Activated CD4-positive, alpha-beta T cell treated with anti-CD3 and anti-CD28 coated beads, Interleukin-2, amount 50 U/mL, for 48 hours (primary cell): ENCODE measurements at places on chromosomes 7 and 10.
A peak's percentile ranks its signal among the peaks of the same experiment; 100 is the strongest.

DNA sequence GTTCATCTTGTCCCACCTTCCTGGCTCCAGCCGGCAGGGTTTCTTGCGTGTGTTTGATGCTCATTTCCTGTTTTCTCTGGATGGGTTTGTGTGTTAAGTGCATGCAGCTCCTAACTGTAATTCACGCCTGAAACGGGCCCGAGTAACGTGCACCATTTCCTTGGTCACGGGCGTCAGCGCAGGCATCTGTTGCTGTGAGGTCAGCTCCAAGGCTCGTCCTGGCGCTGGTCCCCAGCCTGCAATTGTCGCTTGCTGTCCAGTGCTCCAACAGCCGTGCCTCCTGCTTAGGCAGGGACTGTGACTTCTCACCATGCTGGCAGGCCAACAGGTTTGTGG, 201.1 kb downstream of the GLRX3 start:
- no peak for DNase-seq

DNA sequence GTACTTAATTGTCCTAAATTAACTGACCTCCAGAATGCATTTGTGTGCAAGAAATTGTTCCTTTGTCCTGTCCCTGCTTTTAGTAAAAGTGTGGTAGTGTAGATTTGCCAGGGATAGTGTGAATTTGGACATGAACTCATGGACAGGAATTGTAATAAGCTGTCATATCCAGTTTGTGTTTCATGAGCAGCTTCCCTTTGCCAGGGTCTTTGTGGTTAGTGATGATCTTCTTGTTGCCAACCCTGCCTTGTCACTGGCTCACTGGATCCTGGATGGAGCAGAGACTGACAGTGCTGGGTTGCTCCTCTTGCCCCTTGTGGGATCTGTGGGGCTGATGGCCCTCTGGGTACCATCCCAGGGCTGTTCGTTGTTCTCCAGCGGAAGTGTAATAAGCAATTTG, 110.1 kb downstream of the CCNY start:
- DNase-seq = no peak

DNA sequence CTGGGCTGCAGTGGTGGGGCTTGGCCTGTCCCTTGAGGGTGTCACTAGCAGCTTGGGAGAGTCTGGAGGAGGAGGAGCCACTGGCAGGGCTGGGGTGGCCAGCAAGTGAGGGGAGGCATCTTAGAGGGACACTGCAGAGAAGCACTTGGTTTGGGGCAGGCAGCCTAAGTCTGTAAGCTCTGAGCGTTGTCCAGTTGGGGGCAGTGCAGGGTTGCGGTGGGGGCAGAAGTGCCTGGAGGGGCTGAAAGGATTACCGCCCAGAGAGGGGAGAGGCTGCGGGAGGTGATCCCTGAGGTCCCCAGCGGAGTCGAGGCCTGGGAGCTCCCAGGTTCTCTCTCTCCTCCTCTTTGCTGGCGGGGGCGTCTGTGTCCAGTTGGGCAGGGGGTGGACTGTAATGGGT, 7.4 kb downstream of the ADCYAP1R1 start:
- no peak for DNase-seq

DNA sequence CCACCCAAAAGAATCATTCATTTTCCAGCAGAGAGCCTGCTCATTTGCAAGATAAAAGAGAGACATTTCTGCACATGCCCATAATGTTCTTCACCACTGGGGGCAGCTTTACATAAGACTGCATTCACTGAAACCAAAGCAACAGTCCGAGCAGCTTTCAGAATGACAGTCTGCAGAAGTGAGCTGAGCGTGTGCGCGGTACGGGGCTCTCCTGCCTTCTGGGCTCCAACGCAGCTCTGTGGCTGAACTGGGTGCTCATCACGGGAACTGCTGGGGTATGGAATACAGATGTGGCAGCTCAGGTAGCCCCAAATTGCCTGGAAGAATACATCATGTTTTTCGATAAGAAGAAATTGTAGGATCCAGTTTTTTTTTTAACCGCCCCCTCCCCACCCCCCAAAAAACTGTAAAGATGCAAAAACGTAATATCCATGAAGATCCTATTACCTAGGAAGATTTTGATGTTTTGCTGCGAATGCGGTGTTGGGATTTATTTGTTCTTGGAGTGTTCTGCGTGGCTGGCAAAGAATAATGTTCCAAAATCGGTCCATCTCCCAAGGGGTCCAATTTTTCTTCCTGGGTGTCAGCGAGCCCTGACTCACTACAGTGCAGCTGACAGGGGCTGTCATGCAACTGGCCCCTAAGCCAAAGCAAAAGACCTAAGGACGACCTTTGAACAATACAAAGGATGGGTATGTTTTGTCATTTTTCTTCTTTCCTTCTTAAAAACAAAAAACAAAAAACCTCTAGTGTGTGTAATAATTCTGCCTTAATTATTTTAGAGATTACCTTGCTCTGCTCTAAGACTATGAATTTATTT, at the start of gene LRRTM3:
Gene LRRTM3, plus strand, starts transcription at position 141 of the 820 bp plus-strand sequence.
- peak; percentile 3 for DNase-seq

DNA sequence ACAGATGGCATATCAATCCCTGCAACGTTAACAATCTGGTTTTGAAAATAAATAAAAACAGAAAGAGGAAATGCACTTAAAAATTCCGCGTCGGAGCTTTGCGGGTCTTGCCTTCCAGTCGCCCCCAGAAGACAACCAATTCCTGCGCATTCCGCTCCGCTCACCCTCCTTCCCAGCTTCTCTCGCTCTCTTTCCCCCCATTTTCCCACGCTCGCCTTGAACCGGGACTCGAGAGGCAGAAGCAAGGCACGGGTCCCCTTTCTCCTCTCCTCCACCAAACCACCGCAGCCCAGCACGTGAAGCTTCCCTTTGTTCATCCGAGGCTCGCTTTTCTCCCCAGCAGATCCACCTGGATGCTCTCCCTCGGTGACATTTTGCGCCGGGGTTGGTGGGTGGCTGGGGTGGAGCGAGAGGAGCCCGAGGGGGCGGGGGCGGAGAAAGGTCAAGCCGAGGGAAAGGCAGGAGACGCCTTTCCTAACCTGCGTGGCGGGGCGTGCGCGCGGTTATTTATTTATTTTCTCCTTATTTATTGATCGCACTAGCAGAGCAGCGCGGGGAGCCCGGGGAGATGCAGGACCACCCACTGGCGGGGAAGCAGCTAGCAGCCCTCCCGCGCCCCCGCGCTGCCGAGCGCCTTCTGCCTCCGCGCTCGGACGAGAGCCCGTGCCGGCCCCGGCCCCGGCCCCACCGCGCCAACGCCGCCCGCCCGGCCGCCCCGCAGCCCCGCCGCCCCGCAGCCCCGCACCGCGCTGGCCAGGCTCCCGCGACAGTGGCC, at the start of gene KCND2:
Gene KCND2, plus strand, starts transcription at position 475 of the 775 bp plus-strand sequence.
- DNase-seq = no peak

GRCh38 chr7:156556083-156556482, 84.5 kb upstream of the RNF32 start:
- no peak for DNase-seq

DNA sequence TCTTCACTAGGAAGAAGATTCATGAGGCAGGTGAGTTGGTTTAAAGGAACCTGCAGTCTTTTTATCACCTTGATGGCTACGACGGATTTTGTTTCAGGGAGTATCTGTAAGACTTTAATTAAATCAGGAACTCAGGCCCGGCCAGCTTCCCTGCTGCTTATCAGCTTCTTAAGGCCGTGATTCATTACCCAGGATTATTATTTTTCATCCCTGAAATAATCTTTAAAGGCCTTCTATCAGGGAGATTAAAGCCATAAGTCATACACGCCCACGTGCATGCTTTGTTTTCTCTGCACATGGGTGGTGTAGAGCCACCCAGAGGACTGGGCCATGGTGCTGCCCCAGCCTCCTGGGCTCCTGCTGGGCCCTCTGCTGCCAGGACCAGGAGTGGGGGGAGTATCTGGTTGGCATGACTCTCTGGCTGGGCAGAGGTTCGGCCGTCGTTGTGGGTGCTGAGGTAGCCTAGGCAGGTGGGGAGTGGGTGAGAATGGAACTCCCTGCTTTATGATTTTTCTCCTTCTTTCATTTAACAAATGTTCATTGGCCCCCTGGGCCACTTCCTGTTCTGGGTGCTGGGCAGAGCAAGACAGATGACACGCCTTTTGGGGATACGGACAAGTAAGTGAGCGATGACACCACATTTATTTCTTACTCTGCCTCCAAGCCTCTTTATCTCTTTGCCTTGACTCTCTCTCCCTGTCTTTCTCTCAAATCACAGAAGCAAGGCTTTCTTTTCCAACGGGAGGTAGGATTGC, 39.0 kb upstream of the PCBD1 start:
- no peak for DNase-seq

DNA sequence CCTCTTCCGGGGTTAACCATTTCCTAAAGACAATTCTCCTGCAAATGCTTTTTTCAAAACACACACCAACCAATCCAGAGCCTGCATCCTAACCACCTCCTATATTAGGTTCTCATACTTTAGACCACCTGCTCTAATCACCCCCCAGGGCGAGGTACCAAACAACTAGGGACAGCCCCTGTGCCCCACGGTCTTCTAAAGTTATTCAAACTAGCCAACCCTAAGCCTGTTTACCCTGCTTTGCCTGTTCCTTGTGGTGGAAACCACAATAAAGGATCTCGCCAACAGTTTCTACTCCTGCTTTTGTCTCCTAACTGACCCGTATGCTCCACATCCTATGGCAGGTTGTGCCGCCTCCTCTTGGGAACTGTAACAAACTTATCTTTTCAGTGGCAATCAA, 21.1 kb downstream of the SP4 start:
- no peak for DNase-seq

DNA sequence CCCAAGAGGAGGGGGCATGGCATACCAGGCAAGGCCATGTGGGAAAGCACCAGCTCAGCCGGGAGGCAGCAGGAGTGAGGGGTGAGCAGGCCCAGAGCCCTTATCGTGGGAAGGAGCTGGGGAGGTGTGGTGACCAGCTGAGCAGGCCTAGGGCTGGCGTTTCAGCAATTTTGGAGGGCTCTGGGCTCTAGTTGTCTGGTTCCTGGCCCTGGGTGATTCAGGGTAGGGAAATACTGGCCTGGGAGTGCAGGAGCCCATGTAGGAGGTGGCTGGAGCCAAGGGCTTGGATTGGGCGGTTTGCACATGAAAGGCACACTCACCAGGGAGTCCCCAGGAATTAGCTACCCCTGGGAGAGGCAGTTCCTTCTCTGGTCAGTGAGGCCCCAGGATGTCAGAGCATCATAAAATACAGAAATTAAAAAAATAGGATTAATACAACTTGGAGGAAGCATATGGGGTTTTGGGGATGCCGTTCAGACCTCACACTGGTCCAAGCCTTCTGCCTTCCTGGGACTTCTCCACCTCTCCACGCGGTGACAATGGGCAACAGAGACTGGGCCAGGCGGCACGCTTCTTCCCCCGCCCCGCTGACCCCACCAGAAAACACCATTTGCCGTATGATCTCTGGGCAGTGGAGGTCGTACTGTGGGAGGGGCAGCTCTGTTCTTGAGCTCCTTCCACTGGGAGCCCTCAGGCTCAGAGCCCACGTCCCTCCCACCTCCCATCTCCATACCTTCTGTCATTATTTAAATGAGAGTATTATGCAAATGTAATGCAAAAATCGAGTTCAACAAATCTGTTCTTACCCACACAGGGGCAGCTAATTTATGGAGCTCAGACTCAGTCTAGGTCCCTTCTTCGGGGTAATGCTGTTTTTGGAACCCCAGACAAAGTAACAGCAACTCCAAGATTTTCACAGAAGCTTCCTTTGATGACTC, 133.0 kb upstream of the FAM20C start:
- DNase-seq = no peak

DNA sequence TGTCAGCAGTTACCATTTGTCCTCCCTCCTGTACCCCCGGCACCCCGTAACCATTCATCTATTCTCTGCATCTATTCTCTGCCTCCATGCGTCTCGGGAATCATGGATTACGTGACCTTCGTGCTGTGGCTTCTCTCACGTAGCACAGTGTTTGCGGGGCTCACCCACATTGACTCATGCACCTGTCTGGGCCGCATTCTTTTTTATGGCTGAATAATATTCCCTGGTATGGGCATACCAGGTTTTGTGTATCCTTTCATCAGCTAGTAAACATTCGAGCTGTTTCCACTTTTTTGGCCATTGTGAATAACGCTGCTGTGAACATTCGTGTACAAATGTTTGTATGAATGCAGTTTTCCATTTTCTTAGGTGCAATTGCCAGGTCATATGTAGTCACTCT, 17.7 kb downstream of the CUX1 start:
- no peak for DNase-seq

- DNase-seq = no peak
Measured at GRCh38 chr7:91266689-91267090, 2.5 kb downstream of the FZD1 start.

GRCh38 chr7:132471515-132471914, 104.8 kb downstream of the PLXNA4 start:
- no peak for DNase-seq

GRCh38 chr10:22183771-22184461, 33.9 kb downstream of the EBLN1 start:
- no peak for DNase-seq

GRCh38 chr10:122546242-122546641, 14.3 kb upstream of the DMBT1 start:
- no peak for DNase-seq

DNA sequence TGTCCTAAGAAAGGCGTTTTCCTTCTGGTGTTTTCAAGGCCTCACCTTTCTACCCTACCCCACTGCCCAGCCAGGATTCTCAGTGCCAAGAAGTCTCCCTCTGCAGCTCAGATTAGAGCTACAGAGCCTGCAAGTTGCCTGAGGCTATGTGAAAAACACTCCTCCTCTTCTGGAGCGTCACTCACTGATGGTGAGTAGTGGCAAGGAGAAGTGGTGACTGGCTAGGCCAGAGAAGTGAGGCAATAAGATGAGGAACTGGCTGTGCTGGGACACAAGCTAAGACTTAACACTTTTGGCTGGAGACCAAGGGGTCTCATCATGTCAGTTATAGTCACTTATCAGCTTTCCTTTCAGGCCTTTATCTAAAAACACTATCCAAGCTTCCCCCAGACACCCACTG, 86.7 kb upstream of the PRKAR2B start:
- no peak for DNase-seq

- DNase-seq = no peak
Measured at GRCh38 chr10:74801447-74801846, 25.0 kb upstream of the KAT6B start.

DNA sequence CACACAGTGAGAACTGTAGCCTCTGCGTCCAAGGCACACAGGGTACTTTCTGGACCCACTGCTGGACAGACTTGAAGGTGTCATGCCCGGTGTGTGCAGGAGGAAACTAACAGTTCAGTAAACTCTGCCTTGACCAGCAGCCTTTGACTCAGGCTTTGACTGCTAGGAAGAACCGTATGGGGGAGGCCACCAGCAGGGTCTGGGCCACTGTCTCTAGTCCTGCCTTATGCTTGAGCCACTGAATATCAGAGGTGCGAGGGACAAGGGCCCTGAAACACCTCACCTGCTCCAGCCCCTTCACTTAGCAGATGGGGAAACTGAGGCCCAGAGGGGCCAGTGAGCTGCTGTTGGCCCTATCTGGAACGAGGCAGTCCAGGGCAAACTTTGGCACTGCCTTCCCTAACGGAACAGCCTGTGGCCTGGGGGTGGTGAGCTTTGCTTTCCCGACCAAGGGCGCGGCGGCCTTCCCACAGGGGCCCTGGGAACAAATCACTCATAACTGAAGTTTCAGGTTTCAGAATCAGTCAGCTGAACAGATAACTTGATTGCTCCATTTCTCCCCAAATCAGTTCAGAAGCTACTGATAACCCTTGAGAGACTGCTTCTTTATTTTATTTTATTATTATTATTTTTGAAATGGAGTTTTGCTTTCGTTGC, 130.0 kb downstream of the FAM53B start:
- DNase-seq = peak; percentile 82
